ENCODE measurements at places on chromosomes 3 and 15. TPM values are rescaled to one million over a fixed set of nuclear protein-coding genes. Genes with fewer than 3 reads are reported as not detected.

PDCD10 gene
- 39.1 TPM for total RNA-seq

GOLGA8J gene
- not detected for total RNA-seq

IL1RAP gene
- total RNA-seq = 41.6 TPM

- no peak for DNase-seq
- H3K36me3 ChIP-seq = no peaks in the 10 kb centered on the region
- peaks cover 3% of the 10 kb centered on the region for H3K27me3 ChIP-seq
- no peak overlapping the region for H3K27ac ChIP-seq
Observed at GRCh38 chr15:74227968-74228722, 8.0 kb upstream of the CCDC33 start.

GRCh38 chr3:136952292-136952691, 5.5 kb upstream of the IL20RB start:
- DNase-seq = no peak
- no peak overlapping the region for H3K4me3 ChIP-seq
- peaks cover 28% of the 10 kb centered on the region for H3K4me1 ChIP-seq
- no peaks in the 10 kb centered on the region for H3K36me3 ChIP-seq
- no peak overlapping the region for H3K27ac ChIP-seq
- no peaks in the 10 kb centered on the region for H3K27me3 ChIP-seq

DNA sequence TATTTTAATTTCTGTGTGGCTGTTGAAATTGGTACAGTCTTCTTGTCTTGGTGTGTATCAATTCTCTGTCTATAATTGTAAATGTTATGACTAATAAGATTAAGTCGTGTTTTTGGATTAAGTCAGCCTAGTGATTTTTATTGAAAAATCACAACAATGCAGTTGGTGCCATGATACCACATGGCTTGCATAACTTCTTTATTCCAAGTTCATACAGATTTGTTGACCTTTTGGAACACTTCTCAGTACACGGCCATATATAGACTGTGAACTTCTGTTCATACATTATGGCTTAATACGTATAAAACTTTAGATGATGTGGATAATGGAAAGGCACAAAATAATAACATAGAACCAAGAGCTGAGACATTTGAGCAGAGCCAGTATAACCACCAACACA, 121.2 kb upstream of the NAALADL2 start:
- H3K27me3 ChIP-seq = no peaks in the 10 kb centered on the region
- H3K4me1 ChIP-seq = no peaks in the 10 kb centered on the region

GRCh38 chr3:137300703-137301102, 342.9 kb downstream of the IL20RB start:
- DNase-seq = no peak
- no peak overlapping the region for H3K4me3 ChIP-seq
- no peak overlapping the region for H3K27ac ChIP-seq

SSUH2 gene
- total RNA-seq = not detected

LSAMP gene
- total RNA-seq = 1.8 TPM

MCF2L2 gene
- 2.6 TPM for total RNA-seq

DNA sequence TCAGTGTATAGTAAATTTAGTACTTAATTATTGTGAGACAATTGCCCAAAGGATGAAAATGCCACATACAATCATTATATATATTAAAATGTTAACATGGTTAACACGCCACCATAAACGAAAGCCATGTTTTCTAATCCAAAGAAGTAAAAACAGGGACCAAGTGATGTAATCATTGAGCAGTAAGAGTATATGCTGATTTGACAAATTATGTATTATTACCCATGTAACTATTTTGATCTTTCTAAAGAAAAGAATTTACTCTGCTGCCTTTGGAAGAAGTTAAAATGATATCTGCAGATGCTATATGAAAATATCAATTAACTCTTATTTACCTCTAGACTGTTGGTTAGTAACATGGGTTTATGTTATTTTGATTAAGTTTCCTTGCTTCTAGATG, 150.2 kb downstream of the NAALADL2 start:
- no peaks in the 10 kb centered on the region for H3K36me3 ChIP-seq
- H3K27me3 ChIP-seq = no peaks in the 10 kb centered on the region
- no peak for DNase-seq
- no peak overlapping the region for H3K27ac ChIP-seq
- H3K4me1 ChIP-seq = peaks cover 5% of the 10 kb centered on the region

COMMD2 gene
- total RNA-seq = 61.7 TPM

DNA sequence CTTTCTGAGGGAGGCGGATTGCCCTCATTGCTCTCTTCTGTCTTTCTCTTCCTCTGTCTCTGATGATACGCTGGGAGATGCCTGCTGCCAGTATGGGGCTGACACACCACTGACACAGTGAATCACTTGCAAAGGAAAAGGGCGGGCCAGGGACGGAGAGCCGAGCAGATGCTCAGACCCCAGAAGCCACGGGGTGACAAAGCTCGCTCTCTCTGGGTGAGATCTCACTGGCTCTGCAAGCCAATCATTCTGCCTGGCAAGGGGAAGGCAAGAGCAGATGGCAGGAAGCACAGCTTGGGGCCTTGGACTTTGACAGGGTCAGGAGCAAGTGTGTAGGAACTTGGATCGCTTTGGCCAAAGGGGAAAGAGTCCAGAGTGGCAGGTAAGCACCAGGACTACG, 198.7 kb downstream of the NTRK3 start:
- no peak overlapping the region for H3K4me3 ChIP-seq
- no peaks in the 10 kb centered on the region for H3K4me1 ChIP-seq
- no peaks in the 10 kb centered on the region for H3K27me3 ChIP-seq
- H3K36me3 ChIP-seq = no peaks in the 10 kb centered on the region
- H3K27ac ChIP-seq = no peak overlapping the region

DNA sequence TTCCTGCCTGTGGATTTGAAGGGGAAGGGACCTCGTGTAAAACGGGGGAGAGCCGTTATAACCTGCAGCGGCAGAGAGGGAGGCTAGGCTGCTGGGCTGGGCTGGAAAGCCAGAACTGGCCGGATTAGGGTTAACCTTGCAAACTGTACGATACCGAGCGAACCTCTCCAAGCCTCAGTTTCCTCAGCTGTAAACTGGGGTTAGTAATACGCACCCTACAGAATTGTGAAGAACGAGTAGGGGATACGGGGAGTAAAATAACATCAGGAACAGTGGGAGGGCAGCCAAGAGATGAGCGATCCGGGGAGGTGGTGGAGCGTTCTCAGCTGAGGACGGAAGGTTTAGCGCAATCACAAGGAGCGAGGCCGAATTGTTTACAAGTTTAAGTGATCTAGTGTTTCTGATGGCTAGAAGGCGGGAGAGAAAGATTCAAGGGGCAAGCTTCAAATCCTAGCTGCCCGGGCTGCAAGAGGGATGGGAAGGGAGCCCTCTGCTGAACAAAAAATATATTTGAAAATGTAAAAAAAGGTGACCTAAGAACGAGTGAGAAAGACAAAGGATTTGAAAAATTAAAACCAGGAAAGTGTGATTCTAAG, 768 bp upstream of the SEMA5B start:
- H3K4me3 ChIP-seq = peak overlapping the region; percentile 84
- no peak for DNase-seq
- H3K27me3 ChIP-seq = peaks cover 37% of the 10 kb centered on the region
- H3K27ac ChIP-seq = peak overlapping the region; percentile 12
- peaks cover 6% of the 10 kb centered on the region for H3K36me3 ChIP-seq
